Osteocyte (in vitro differentiated cells): ENCODE measurements at places on chromosomes 6 and 20. TPM values are rescaled to one million over a fixed set of nuclear protein-coding genes. Genes with fewer than 3 reads are reported as not detected.

DNA sequence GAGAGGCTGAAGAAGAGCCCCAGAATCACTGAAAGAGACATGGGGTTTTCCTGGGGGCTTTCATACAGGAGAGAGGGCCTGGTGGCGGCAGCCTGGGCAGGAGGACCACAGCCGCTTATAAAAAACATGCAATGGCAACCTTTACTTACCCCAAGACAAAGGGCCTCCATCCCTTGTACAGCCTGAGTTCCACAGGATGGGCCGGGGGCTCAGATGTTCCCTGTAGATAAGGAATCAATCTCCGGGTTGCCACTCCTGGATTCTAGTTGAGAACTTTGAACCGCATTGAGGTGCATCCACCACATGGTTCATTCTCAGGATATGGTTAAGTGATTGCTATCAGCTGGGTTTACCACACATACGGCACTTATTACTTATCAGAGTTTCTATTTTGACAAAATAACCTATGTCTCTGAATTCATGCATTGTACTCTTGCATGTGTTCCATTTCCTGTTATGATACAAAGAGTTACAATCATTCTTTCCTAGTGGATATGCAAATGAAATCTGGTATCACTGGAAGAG lies 677.6 kb downstream of the KIF16B start:
- H3K4me3 ChIP-seq, result no peak overlapping the region
- H3K4me1 ChIP-seq, result no peaks in the 10 kb centered on the region
- H3K27ac ChIP-seq, result no peak overlapping the region
- H3K36me3 ChIP-seq, result no peaks in the 10 kb centered on the region
- no peaks in the 10 kb centered on the region for H3K27me3 ChIP-seq
- DNase-seq, result no peak

DNA sequence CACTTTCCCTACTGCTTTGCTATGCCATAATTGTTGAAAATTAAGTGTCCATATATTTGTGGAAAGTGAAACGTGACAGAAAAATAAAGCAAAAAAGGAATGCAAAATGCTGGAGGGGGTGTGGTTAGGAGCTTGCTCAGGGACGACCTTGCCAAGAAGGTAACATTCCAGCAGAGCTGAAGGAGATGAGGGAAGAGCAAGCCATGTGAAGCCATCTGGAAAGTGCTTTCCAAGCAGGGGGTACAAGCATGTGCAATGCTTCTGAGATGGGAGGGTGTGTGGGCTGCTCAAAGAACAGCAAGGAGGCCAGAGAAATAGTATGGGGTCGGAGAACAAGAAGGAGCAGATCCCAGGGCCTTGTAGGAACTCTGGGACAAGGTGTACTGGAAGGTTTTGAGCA lies 161.7 kb downstream of the ISM1 start:
- H3K27ac ChIP-seq, result no peak overlapping the region
- no peaks in the 10 kb centered on the region for H3K4me1 ChIP-seq
- no peak for DNase-seq
- no peaks in the 10 kb centered on the region for H3K27me3 ChIP-seq

DNA sequence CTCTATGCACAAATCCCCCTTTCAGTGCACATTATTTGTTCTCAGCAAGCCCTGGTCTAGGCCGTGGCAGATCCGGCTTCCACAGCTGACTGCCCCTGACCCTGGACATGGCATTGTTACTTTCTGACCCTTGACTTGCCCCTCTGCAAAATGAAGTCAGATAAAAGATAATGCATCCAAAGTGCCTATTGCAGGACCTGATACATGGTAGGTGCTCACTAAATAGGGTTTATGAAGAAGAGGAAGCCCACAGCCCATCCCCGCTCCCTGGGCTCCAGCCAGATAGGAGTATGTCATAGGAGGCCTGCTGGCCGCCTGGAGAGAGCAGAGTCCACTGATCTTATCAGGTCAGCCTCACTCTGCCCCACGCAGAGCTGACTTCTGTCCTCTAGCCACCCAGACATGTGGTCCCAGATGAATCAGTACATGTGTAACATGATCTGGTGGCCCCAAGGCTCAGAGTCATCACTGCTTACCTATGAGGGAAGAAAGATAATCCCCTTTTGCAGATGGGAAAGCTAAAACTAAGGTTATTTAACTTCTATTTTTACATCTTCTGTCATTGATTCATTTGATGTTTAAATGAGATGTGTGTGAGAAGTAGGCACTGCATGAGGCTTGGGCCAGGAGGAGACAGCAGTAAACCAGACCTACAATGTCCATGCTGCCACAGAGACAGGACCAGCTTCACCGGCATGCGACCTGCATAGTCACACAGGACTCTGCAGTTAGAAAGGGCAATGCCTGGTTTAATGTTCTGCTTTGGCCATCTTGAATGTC lies 20.4 kb downstream of the MAFB start:
- no peaks in the 10 kb centered on the region for H3K4me1 ChIP-seq
- no peak for DNase-seq
- H3K4me3 ChIP-seq, result no peak overlapping the region
- H3K36me3 ChIP-seq, result no peaks in the 10 kb centered on the region

DNA sequence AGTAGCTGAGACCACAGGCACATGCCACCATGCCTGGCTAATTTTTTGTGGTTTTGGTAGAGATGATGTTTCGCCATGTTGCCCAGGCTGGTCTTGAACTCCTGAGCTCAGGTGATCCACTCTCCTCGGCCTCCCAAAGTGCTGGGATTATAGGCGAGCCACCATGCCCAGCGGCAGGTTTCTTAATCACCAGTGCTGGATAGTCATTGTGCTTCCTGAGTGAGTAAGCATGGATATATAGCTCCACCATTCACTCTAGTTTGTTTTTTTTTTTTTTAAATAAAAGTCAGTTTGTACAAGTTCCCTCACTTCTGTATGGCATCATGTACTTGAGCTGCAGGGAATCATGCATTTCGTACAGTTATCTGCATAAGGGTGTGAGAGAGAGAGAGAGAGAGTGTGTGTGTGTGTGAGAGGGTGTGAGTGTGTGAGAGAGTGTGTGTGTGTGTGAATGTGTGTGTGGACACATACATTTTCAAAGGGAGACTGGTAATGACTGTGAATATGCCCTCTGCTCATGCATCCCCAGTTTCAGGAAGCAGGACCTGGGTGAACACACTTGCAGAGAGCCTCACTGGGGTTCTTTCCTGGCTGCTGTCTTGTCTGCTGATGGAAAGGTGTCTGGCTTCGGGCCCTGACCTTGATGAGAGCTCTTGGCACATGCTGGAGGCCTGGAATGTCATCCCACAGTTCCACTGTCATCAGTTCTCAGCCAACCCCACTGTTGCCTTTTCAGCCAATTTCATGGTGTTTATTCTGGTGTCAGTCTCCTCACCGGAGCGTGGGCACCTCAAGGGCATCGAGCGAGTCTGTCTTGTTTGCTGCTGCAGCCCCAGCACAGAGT lies 65.0 kb upstream of the XRN2 start:
- no peaks in the 10 kb centered on the region for H3K27me3 ChIP-seq
- DNase-seq, result no peak
- peaks cover 5% of the 10 kb centered on the region for H3K4me1 ChIP-seq

DNA sequence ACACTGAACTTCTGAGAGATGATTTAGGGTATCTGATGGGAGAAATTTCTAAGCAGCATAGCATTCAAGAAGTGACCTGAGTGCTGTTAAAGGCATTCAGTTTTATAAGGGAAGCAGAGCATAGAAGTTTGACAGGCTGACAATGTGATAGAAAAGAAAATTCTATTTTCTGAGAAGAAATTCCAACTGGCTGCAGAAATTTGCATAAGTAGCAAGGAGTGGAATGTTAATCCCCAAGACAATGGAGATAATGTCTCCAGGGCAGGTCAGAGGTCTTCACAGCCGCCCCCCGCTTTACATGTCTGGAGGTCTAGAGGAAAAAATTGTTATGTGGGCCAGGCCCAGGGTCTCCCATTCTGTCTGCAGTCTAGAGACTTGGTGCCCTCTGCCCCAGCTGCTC lies 1361.8 kb upstream of the EYS start:
- DNase-seq, result no peak
- H3K27me3 ChIP-seq, result no peaks in the 10 kb centered on the region
- H3K4me1 ChIP-seq, result no peaks in the 10 kb centered on the region
- peaks cover 10% of the 10 kb centered on the region for H3K36me3 ChIP-seq
- no peak overlapping the region for H3K27ac ChIP-seq

SPATS1 gene
- not detected in 2 replicates for total RNA-seq

PNLDC1 gene
- not detected in 2 replicates for total RNA-seq

CST5 gene
- not detected in 2 replicates for total RNA-seq

- no peak for DNase-seq
- H3K4me3 ChIP-seq, result no peak overlapping the region
- peaks cover 5% of the 10 kb centered on the region for H3K4me1 ChIP-seq
- peaks cover 14% of the 10 kb centered on the region for H3K36me3 ChIP-seq
- H3K27ac ChIP-seq, result no peak overlapping the region
Observed at GRCh38 chr20:20609522-20609921, 102.9 kb downstream of the RALGAPA2 start.

MTO1 gene
- 23.7 and 24.8 TPM in 2 replicates for total RNA-seq

DNA sequence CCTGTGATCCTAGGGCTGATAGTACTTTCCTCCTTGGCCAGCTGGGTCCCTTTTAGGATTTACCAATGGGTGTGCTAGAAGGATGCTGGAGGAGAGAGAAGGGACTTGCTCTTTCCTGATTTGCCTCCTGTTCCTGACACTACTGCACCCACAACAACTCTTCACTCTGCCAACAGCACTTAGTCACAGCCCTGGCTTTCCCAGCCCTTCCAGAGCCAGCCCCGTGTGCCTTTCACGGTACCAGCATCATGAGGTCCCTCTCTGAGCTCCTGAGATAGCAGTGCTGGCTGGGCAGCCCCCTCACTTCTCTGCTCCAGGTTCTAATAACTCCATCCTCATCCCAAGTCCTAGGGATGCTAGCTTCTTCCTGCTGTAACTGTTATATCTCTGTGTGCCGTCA lies 80.9 kb downstream of the DNAH8 start:
- DNase-seq, result no peak
- no peak overlapping the region for H3K27ac ChIP-seq
- peaks cover 28% of the 10 kb centered on the region for H3K4me1 ChIP-seq

DNA sequence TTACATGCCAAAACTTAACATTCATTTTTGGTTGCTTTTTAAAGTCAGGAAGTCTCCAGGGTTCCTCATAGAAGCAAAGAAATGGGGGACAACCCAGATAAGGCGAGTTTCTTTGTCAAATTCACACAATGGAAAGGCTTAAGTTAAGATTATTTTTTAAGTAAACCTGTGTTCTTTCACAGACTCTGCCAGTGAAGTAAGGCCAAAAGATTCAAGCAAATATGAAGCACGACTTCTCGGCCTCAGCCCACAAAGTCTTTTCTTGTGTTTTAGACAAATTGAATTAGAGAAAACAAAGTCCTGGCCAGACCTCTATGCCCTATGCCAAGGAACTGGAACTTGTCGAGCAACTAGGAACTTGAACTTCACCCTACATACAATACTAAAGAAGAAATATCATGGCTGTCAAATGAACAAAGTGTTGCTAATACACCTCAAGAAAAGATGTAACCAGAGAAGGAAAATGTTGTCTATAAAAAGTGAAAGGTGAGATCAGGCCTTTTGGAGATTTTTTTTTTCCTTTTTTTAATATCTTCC lies 540.0 kb upstream of the JARID2 start:
- H3K27ac ChIP-seq, result peak overlapping the region; percentile 19
- H3K4me3 ChIP-seq, result no peak overlapping the region
- H3K27me3 ChIP-seq, result no peaks in the 10 kb centered on the region
- no peak for DNase-seq
- no peaks in the 10 kb centered on the region for H3K36me3 ChIP-seq

CALHM5 gene
- total RNA-seq, result 4.9 and 5.6 TPM in 2 replicates

DNA sequence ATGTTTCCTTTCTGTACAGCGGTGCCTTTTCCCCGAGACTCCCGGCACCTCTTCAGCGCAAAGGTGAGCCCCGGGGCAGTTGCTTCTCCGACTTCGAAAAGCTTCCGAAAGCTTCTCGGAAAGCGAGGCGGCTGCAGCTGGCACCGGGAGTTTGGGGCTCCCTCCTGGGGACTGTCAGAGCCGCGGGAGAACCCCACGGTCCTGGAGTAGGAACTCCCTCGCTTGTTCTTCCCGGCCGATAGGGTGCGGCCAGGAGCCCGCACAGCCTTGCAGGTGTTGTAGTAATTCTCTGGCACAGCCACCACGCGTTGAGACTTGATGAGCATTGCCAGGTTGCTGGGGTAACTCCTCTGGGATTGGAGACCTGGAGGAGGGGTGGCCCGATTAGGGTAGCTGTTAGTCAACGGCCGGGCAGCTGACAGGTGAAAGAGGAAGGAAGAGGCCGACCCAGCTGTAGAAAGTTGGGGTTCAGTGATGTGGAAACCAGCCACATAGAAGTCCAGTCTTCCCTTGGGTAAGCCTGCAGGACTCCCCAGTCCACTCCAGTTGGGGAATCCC lies 721 bp downstream of the KDM1B start:
- no peaks in the 10 kb centered on the region for H3K27me3 ChIP-seq
- H3K4me1 ChIP-seq, result peaks cover 16% of the 10 kb centered on the region
- peak overlapping the region; percentile 59 for H3K27ac ChIP-seq
- H3K4me3 ChIP-seq, result peak overlapping the region; percentile 98
- peaks cover 6% of the 10 kb centered on the region for H3K36me3 ChIP-seq

DNA sequence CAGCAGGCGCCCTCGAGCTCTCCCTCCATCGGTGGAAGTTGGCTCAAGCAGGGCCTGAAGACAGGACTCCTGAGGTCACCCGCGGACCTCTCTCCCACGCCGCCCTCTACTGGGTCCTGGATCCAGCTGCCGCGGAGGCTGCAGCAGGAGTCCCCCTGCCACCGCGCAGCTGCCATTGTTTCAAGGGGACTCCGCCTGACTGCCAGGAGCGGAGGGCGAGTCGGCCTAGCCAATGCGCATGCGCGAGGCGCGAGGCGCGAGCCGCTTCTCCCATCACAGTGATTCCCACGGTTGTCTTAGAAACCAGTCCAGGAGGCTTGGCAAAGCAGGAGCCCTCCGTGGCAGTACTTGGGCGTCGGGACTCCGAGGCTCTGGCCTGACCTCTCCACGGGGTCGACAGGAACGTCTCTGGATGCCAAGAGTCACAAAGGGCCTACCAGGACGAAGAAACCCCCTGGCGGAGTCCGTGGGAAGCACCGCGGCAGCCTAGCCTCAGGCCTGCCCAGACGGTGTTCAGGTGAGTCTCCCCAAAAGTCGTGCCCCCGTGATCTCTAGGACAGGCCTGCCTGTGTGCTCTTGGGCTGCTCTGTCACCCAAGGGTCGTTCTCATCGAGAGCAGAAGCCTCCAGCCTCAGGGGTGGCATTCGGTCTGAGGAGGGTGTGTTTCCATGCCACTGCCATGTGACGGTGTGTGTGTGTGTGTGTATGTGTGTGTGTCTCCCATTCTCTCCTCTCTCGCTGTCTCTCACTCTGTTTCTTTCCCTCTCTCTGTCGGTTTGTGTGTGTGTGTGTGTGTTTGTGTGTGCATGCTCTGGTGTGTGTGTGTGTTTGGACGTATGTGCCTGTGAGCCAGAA lies 290.6 kb upstream of the ZNF337 start:
- DNase-seq, result peak; percentile 85
- no peak overlapping the region for H3K27ac ChIP-seq
- H3K4me1 ChIP-seq, result peaks cover 2% of the 10 kb centered on the region
- H3K36me3 ChIP-seq, result no peaks in the 10 kb centered on the region
